ENCODE measurements at places on chromosomes 7 and 10.

GRCh38 chr7:100685049-100685605 is 8.9 kb downstream of the GIGYF1 start:
- no peak for DNase-seq

DNA sequence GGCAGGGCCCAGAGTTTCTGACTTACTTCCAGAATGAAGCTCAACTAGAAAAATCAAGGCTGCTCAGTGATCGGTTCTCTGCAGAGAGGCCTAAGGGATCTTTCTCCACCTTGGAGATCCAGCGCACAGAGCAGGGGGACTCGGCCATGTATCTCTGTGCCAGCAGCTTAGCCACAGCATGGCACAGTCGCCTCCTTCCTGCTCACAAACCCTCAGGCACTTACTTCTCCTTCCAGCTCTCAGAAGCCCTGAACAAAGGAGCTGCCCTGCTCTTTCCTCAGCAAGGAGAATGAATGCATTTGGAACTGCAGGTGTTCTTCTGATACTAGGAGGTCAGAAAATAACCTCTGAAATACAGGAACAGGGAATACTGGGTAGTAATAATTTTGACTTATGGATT is 219.7 kb upstream of the PRSS1 start:
- no peak for DNase-seq

DNA sequence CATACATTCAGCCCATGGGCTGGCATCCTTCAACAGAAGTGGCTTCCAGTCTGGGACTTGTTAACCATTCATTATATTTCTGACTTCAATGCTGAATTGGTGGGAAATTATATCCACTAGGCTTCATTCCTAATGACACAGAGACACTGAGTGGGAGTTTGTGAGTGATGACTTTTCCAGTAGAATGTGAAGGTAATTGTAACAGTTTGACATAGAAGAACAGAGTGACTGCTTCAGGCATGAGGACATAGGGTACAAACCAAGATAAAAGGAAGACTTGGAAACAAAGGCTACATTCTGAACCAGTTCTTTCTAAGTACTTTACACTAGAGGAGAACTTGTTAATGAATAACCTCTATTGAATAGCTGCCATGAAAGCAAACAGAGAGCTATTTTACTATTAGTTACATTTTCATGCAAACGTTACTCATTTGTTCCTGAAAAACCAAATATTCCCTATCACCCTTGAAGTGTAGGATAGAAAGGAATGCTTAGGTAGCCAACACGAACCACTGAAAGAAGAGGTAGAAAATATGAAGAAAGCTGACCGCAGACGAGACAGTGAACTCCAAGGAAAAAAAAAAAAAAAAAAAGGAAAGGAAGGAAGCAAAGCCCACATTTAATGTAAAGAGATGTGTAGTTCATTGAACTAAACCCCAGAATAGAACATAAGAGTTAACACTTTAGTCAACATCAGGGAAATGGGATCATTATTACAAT is 237.0 kb upstream of the SEMA3C start:
- no peak for DNase-seq

- DNase-seq = no peak
Observed at GRCh38 chr10:82377608-82378007, 502.6 kb downstream of the NRG3 start.

DNA sequence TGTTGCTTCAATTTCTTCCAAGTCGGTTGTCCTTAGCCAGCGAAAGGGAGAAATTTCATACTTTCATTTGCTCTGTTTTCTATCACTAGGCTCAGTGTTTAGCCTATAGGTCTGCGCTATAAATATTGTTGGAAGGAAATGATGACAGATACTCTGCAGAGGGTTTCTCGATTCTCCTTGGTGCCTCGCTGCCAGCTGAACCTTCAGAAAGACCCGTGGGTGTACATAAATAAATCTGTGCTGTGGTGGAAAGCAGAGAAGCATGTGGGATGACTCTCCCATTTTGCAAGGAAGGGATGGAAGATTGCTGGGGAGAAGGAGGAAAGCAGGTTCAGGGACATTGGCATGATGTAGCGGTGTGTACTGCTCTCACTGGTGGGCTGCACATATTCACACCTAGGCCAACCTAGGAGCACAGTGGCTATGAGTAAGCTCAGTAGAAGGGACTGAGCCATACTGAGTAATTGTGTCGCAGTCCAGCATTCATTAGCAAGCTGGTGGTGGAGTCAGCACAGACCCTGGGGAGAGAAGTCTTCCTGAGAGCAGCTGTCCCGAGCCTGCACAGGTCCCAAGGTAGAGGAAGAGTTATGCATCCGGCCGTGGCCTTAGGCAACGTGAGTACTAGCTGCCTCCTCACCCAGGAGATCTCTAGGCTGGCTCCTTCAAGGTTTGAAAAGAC is 50.5 kb downstream of the PNLIPRP3 start:
- DNase-seq = no peak

GRCh38 chr10:118564114-118564513 is 31.3 kb downstream of the PRLHR start:
- no peak for DNase-seq

- DNase-seq = peak; percentile 91
Observed at GRCh38 chr7:601595-602340, 82.1 kb upstream of the PDGFA start.

DNA sequence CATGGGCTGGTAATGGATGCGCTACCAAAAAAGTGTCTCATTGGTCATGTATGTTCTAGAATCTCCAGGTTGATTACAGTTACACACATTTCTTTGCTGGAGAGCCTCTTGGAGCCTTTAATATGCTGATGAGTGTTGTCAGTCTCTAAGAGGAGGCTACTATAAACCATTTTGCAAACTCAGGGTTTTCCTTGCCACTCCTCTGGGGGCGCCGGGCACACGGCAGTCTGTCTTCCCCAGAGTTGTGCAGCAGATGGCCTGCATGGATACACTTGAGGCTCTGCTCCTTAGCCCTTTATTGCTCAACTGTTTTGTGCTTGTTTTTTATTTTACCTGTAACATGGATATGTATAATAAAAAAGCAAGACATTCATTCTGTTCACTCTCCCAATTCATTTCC is 196.5 kb downstream of the ACTR3B start:
- no peak for DNase-seq

DNA sequence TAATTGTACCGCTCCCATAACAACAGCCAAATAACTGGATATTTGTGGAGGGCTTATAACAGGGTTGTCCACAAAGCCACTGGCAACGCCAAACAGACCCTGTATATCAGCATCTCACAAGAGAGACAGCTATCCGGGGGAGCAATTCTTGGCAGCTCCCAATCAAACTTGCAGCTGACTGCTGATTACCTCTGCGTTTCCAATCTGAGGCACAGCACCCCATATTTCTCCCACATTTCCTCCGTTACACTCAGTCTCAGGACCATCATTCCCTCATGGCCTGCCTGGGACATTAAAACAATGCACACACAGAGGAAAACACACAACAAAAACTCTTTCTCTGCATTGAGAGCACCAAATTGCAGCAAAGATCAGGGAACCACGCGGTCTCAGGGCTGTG is 67.8 kb upstream of the SDK1 start:
- no peak for DNase-seq

- DNase-seq = no peak
Observed at GRCh38 chr10:87844837-87845623, 18.3 kb downstream of the KLLN start.

GRCh38 chr7:50264908-50265307 is 39.6 kb upstream of the IKZF1 start:
- no peak for DNase-seq

GRCh38 chr10:12954866-12955265 is 46.6 kb downstream of the CCDC3 start:
- no peak for DNase-seq

DNA sequence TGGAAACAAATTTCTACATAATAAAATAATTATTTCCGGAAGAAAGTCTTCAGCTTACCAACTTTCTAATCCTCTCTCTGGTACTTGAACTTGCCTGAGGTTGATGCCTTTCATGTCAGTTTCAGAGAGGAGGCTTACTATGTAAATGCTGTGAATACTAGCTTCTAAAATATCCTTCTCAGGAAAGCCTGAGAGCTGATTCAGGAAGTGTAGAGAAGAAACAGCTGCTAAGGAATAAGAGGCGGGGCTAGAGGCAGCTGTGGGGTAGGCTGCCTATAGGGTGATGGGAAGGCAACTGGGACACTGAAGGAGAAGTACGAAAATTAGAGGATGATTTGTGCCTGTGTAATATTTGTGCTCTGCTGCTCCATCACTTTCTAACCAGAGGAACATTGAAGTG is 69.3 kb downstream of the AVL9 start:
- no peak for DNase-seq

DNA sequence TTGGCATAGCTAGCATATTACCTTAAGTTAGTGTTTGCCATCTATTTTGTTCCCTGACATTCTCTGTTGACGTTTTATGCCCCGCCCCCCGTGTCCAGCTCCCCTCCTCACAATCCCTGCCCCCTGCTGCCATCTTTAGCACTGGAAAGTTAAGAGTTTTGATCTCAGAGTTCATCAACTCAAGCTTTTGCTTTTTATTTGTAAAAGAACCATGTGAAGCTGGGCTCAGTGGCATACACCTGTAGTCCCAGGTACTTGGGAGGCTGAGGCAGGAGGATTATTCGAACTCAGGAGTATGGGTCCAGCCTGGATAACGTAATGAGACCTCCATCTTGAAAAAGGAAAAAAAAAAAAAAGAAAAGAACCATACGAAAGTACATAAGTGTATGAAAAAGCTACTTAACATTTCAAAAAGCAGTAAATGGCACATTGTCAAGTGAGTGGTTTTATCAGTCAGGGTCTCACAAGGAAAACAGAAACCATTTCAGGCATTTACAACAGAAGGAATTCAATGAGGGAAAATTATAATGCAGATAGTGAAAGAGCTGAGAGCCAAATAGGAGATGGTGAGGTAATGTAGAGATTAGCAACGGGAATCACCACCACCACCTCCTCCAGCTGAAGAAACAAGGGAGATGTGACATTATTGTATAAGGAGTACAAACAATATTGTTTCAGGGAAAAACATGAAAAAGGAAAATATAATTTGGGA is 64.9 kb downstream of the MCU start:
- DNase-seq = no peak

GRCh38 chr10:18059826-18060559 is 80.2 kb upstream of the CACNB2 start:
- no peak for DNase-seq

GRCh38 chr7:75601539-75601938 is 109.4 kb downstream of the SPDYE5 start:
- DNase-seq = no peak

GRCh38 chr10:25689346-25690100 is 244.5 kb upstream of the MYO3A start:
- DNase-seq = no peak

GRCh38 chr7:156063241-156063810 is 251.1 kb upstream of the SHH start:
- DNase-seq = no peak

GRCh38 chr10:96720422-96721206 is at the start of gene PIK3AP1:
TSS of gene PIK3AP1 (minus strand) at chr10:96720514. CDS start at chr10:96720394, 120 bp downstream.
- peak; percentile 41 for DNase-seq

GRCh38 chr10:74557098-74557497 is 269.3 kb upstream of the KAT6B start:
- no peak for DNase-seq

DNA sequence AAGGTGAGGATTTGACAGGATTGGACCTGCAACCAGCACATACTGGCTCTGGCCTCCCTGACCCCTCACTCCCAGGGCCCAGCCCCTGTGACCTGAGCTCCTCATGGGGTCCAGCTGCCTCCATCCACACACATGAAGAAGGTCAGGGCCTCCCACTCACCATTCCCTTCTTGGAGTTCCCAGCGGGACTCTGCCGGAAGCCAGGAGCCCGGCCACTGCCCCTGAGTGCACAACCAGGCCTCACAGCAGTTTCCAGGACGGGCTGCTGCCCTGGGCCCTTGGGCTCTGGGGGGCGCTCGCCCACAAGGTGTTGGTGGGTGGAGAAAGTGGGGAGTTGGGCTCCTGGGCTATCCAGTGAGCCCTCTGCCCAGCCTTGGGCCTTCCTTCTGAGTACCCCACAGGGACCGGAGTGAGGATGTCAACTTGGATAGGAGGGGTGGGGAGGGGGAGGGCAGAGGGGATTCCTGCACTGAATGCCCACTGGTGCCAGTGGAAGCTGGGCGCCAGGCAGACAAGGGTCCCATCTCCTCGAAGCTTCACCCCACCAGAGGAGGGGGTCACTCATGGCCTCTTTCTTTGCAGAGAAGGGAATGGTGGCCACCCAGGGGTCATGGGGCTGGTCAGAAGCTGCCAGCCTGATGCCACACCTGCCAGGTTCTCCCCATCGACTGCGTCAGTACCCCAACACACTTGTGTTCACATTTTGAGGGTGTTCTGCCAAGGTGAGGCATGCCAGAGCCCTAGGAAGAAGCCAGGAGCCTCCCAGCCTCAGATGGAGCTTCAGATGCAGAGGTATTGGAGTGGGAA is 115.3 kb downstream of the PTPN20 start:
- no peak for DNase-seq

All from stimulated activated CD4-positive, alpha-beta T cell treated with anti-CD3 and anti-CD28 coated beads, Interleukin-4, amount 100 ng/mL, for 1 hour (primary cell).